ENCODE measurements at places on chromosomes 1 and 21.

- no peak for DNase-seq
These were observed 5.1 kb upstream of the NT5C1A start for GRCh38 chr1:39676948-39677548.

DNA sequence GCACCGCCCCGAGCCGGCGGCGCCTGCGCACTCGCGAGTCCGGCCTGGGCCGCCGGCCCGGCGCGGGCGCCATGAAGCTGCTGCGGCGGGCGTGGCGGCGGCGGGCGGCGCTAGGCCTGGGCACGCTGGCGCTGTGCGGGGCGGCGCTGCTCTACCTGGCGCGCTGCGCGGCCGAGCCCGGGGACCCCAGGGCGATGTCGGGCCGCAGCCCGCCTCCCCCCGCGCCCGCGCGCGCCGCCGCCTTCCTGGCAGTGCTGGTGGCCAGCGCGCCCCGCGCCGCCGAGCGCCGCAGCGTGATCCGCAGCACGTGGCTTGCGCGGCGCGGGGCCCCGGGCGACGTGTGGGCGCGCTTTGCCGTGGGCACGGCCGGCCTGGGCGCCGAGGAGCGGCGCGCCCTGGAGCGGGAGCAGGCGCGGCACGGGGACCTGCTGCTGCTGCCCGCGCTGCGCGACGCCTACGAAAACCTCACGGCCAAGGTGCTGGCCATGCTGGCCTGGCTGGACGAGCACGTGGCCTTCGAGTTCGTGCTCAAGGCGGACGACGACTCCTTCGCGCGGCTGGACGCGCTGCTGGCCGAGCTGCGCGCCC is at the start of gene B3GALT6:
TSS of gene B3GALT6 (plus strand) at position 30 of the 588 bp plus-strand sequence. CDS start at position 72, 42 bp downstream.
- no peak for DNase-seq

GRCh38 chr1:103477101-103477500 is 48.4 kb upstream of the RNPC3 start:
- DNase-seq, result no peak

DNA sequence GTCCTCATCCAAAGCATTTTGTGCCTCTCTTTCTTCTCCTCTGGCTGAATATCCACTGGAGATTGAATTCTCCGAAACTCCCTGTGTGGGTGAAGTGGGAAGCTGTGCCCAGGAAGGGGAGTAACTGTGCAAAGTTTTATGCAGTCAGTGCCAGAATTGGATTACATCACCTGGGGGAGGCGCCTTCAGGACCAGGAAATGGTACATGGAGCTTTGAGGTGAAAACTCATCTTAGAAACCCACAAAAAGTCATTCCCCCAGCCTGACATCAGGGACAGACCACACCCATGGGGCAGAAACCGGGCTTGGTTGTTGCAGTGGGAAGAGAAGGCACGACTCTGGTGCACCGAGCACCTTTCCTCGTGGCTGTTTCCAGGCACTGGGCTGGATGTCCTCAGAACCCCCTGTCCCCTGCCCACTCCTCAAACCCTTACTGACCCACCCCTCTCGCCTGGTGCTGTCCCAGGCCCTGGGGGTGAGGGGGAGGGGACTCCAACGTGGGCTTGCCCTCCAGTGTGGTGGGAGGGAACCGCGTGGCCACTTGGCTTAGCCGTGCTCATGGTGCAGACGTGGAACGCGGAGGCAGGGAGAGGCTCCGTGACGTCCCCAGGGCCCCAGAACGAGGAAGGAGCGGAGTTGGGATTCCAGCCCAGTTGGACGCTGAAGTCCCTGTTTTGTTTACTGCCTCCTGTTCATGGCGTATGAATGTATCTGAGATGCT is 15.7 kb downstream of the TFF3 start:
- no peak for DNase-seq

DNA sequence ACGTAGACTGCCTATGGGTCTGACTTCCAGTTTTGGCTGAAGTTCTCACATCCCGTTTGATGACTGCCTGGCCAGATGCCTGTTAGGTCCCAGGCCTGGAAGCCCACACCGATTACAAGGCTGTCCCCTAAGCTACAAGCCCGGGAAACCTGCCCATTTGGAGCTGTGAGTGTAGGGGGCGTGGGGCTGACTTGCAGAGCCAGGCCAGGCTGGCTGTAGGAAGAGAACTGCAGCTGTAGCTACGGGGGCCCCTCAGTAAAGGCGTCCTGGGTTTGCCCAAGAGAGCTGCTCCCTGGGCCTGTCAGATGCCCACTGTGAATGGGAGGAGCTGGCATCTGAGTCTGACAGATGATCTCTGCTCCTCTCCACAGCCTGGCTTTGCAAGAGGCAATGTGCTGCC is 199.7 kb downstream of the CAMTA1 start:
- DNase-seq, result no peak

GRCh38 chr1:29687166-29687565 is 450.8 kb downstream of the PTPRU start:
- no peak for DNase-seq

DNA sequence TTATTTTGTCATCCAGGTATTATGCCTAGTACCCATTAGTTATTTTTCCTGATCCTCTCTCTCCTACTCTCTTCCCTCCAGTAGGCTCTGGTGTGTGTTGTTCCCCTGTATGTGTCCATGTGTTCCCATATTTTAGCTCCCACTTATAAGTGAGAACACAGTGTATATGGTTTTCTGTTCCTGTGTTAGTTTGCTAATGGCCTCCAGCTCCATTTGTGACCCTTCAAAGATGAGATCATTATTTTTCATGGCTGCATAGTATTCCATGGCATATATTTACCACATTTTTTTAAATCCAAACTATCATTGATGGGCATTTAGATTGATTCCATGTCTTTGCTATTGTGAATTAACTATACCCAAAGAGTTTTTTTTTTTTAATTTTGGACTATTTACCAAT is 1675.7 kb upstream of the B3GALT2 start:
- DNase-seq, result no peak

DNA sequence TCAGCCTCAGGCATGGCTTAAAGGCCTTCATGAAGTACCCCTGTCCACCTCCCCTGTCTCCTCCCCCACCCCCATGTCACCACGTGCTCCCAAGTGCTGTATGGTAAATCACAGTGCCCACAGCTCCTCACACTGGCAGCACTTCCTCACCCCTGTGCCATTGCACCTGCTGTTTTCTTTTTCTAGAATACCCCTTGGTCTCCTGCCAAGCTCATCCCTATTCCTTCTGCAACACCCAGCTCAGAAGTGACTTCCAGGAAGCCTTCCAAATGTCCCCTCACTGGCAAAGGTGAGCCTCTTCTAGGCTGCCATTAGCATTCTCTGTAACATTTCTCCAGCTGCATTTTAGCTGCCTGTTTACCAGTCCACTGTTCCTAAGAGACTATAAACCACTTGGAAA is 9.4 kb downstream of the AKNAD1 start:
- DNase-seq, result no peak

GRCh38 chr1:54105736-54106269 is 47.0 kb downstream of the CDCP2 start:
- no peak for DNase-seq

DNA sequence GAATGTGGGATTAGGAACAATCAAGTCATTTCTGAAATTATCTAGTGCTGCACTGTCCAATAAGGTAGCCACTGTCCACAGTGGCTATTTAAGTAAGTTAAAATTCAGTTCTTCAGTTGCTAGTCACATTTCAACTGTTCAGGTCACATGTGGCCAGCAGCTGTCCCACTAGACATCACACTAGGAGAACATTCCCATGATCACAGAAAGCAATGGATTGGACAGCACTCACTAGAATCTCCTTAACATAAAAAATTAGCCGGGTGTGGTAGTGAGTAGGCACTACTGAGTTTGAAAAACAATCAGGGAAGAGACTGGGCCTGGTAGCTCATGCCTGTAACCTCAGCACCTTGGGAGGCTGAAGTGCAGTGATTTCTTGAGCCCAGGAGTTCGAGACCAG is 33.6 kb downstream of the NUP133 start:
- DNase-seq, result no peak
